ENCODE measurements at places on chromosomes 3 and 15.

- peak; percentile 91 for DNase-seq
These were observed 61.0 kb upstream of the PPARG start for GRCh38 chr3:12227833-12228232.

DNA sequence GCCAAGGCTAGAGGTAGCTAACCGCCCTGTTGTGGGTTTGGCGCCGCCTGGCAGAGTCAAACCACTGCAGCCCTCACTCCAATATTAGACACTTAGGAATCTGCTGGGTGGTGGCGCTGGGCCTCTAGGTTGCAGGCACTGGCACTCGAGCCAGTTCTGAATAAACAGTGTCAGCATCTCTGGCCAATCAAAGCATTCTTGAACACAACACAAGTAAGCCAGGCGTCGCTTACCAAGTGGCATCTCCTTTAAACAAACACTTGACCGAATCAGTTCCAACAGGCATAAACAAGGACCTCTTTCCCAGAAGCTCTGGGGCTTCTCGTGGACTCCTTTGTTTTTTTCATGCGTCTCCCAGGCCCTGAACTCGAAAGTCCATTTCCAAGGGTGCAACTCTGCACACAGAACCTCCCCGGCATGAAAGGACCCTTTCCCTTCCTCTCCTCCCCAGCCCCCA is 82.3 kb downstream of the LRIG1 start:
- peak; percentile 87 for DNase-seq

- no peak for DNase-seq
These were observed 6.0 kb downstream of the CCDC80 start for GRCh38 chr3:112634786-112635541.

DNA sequence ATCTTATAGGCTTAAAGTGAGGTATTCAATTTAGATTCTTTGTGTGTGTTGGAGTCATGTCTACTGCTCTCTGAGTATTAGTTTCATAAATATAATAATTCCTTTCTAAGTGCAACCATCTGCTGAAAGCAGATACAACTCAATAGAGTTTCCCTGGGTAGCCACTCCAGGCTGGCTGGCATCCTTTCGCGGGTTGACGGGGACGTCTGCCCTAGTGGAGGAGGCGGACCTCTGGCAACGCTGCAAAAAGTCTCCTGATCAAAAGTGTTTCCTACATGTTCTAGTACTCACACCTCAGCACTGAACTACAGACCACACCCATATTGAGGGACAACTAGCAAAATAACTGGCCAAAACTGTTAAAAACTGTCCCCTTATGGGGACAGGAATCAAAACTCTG is 2.5 kb downstream of the MOBP start:
- no peak for DNase-seq

DNA sequence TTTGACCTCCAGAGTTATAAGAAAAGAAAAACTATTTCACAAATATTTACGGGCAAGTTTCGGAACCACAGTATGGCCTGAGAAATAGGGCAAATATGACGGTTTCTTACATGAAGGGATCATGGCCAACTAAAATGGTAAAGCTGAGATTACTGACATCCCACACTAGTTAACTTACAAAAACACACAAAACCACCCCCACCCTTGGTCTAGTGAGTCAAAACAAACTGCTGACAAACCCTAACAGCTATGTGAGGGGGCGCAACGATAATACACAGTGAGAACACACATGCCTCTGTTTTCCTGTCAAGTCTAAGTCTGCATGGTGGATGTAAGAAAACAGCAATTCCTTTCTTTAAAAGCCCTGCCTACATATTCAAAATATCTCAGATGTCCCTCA is 32.3 kb downstream of the CBLB start:
- peak; percentile 96 for DNase-seq

DNA sequence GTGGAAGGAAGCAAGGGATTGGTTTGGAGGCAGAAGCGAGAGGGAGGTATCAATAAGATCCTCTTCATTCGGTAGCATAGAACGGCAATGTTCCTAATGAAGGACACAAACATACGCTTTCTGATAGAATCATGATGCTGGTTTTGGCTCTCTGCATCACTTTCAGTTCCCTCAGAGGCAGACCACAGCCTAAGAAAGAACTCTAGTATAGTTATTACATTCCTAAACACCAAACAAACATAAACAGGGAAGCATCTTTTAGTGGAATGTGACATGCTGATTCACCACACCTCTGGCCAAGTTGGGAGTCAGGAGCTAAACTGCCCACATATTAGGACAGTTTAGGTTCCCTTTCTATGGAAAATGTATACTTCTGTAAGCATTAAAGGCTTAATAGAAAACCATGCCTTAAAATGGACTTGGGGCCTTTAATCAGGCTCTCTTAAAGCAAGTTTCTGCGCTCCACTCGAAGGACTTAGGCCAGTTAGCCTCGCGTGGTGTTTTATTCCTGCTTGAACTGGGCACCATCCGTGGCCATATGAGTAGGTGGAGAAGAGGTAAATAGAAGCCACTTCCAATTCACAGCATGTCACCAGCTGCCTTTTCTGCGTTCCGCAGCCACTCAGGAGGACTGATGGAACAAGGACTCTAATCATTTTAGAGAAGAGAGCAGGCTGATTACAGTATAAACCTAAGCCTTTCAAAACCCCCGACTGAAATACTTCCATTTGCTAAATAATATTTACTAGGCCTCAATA is 53.7 kb downstream of the CD47 start:
- peak; percentile 23 for DNase-seq
